ENCODE measurements at places on chromosomes 5 and 9. TPM values are rescaled to one million over a fixed set of nuclear protein-coding genes. Genes with fewer than 3 reads are reported as not detected.

The PCDHB15 gene
- total RNA-seq, result 0.26 TPM

The SLC45A2 gene
- total RNA-seq, result under 0.01 TPM

The SLC22A4 gene
- total RNA-seq, result 5.7 TPM

The PTGER4 gene
- total RNA-seq, result 5.9 TPM

The EQTN gene
- total RNA-seq, result not detected

Measured in dermis microvascular lymphatic vessel endothelial cell (primary cell).